ENCODE measurements at places on chromosomes 16 and 17.

DNA sequence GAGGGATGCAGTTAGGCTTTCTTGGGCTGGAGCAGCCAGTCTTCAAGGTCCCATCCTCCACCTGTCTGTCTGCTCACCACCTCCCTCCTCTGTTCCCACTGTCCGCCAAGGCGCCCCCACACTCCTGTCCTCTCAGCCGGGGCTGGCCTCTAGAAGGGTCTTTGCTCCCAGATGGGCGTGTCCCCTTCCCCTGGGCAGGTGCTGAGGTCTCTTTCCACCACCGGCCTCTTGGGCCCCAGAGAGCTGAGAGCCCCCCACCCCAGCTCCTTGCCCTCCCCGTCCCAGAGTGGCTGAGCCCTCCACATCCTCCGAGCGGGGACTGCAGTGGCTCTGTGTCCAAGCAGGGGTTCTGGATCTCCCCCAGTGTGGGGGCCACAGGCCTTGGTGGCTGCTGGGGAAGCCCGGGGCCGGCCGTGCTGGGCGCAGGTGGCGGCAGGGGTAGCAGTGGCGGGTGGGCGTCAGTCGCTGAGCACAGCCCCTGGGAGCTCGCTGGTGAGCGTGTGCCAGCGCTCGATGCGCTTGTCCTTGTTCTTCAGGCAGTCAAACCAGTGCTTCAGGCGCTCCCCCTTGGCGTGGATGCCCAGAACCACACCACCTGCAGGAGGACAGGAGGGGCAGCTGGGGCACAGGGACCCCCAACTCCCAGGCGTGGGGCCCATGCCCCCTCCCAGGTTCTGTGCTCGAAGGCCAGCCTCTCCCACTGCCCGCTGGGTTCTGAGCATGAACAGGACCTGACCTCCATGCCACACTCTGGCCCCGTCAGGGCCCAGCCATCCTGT lies 9.8 kb downstream of the SCGB1C2 start:
- no peak for DNase-seq

DNA sequence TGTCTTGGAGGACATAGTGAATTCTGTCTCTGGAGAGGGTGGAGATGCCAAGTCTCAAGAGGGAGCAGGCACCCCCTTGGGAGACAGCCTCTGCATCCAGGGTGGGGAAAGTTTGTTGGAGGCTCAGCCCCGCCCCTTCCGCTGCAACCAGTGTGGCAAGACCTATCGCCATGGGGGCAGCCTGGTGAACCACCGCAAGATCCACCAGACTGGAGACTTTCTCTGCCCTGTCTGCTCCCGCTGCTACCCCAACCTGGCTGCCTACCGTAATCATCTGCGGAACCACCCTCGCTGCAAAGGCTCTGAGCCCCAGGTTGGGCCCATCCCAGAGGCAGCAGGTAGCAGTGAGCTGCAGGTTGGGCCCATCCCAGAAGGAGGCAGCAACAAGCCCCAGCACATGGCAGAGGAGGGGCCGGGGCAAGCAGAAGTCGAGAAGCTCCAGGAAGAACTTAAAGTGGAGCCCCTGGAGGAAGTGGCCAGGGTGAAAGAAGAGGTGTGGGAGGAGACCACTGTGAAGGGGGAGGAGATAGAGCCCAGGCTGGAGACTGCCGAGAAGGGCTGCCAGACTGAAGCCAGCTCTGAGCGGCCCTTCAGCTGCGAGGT lies 5.2 kb downstream of the ZNF646 start:
- no peak for DNase-seq

GRCh38 chr17:28173801-28174200 lies 131.3 kb downstream of the NLK start:
- no peak for DNase-seq

DNA sequence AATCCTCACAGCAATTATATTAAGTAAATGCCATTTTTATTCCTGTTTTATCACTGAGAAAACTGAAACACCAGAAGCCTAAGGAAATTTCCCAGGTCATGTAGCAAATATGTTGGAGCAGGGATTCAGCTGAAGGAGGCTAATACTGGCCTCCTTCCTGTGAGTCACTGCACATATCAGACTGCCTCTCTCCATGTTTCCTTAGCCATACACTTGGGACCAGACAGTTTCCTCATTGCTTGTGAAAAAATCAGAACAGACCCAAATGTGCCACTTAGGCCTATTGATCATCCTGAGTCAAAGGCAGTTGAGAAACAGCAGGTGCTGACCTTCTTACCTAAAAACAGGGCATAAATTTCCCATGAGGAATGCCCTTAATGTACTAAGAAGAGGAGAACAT lies 18.9 kb upstream of the ELAC2 start:
- DNase-seq = no peak

- DNase-seq = no peak
Observed at GRCh38 chr17:65633146-65633881, 71.9 kb upstream of the AXIN2 start.

- DNase-seq = no peak
Observed at GRCh38 chr17:7560172-7561027, 1.3 kb upstream of the SENP3 start.

DNA sequence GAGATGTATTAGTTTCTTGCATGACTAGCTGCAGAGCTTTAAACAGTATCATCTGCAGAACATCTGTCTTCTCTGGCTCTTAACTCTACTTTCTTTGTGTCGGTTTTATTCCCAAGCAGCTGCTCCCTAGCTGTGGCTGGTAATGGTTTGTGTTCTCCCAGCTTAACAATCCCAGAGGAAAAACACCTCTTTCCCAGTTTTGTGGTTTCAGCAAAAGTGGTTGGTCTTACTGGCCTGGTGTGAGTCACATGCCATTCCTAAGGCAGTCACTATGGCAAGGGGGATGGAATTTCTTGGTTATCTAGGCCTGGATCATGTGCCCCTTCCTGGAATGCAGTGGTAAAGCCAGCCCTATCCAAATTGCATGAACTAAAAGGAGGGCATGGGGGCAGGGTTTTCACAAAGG lies 27.5 kb downstream of the OMG start:
- peak; percentile 5 for DNase-seq

GRCh38 chr17:9054126-9054975 lies 33.0 kb downstream of the NTN1 start:
- no peak for DNase-seq

DNA sequence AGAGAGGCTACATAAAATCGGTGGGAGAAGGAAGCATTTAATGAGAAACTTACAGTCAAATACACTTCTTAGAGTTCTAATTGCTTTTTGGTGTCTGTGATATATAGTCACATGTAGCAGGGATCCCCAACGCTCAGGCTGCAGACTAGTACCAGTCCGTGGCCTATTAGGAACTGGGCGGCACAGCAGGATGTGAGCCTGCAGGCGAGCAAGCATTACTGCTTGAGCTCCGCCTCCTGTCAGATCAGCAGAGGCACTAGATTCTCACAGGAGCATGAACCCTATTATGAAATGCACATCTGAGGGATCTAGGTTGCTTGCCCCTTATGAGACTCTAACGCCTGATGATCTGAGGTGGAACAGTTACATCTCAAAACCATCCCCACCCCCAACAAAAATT lies 158.5 kb downstream of the TANC2 start:
- DNase-seq = no peak

GRCh38 chr16:48197294-48197693 lies 41.5 kb upstream of the ABCC12 start:
- no peak for DNase-seq

- DNase-seq = peak; percentile 85
Observed at GRCh38 chr17:44219616-44220212, at the start of gene UBTF. UBTF (minus strand) TSS chr17:44219675; CDS start chr17:44218229, 1,446 bp downstream.

DNA sequence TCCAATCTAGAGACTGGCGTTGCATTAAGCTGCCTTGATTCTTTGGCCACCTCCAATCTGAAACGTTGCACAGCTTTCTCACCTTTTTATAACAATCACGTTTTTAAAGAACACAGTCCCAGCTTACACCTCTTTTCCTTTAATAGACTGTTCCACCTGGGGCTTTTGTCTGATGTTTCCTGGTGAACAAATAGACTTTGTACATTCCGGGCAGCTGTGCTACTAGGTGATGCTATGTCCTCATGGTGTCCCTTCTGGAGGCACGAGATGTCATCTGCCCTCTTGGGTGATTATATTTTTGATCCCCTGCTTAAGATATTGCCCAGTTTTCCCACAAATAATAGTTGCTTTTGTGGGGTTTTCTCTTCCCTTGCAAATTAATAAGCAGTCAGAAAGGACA lies 225.5 kb downstream of the SOX9 start:
- no peak for DNase-seq

- no peak for DNase-seq
Observed at GRCh38 chr17:54085020-54085419, 262.3 kb downstream of the KIF2B start.

- DNase-seq = no peak
Observed at GRCh38 chr16:85449191-85449884, 163.8 kb upstream of the GSE1 start.

DNA sequence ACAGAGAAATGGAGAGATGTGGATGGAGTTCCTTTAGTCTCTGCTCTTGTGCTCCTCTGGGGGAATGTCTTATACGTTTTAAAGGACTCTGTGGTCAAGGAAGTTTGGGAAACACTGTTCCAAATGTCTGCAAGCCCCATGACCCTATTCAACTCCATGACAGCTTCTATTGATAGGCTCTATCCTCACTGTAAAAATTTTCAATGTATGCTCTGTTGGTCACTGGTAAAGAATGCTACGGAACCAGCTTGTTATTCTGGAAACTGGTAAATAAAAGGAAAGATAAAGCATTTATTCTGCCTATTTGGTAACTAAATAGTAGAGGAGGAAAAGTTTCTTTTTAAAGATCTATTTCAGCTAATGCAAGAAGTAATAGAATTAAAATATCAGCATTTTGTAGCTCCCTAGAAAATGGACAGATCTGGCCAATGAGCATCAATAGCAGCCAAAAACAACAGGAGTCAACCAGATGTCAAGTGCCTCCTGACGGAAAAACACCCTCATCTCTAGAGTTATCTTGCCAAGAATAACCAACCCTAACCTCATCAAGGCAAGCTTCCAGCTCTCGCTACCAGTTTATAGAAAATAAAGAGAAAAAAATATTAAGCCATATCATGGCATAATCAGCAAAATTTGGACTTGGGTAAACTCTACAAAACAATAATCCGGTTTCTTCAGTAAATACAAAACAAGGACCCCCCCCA lies 16.1 kb downstream of the GDE1 start:
- no peak for DNase-seq

DNA sequence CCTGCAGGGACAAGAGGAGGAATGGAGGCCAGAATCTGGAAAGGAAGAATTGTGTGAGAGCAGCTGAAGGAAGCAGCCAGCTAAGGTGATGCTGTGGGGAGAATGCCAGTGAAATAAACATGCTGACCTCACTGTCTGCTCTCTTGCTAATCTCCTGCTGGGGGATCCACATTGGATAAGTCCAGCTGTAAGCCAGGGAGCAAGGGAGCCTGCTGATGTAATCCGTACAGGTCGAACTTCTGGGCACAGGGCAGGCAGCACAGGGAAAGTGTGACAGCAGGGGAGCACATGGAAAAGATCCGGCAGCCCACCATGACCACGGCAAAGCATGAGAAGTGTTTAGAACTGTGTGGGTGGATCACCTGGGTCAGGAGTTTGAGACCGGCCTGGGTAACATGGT lies 7.5 kb upstream of the XPO6 start:
- DNase-seq = no peak
